Vagina (tissue), 2 donors: ENCODE measurements at places on chromosomes 11 and 22. TPM values are rescaled to one million over a fixed set of nuclear protein-coding genes. Genes with fewer than 3 reads are reported as not detected.

Gene SAA2
- 19.4 TPM for total RNA-seq

Gene NELL1
- 0.49 TPM for total RNA-seq

Gene ZC3H7B
- 28.2 TPM for total RNA-seq

Gene CASP12
- total RNA-seq, result 7.4 TPM

- DNase-seq, result no peak
Measured at GRCh38 chr11:88359541-88359940, 22.0 kb upstream of the CTSC start.

GRCh38 chr11:2825889-2826678 is 59.5 kb downstream of the CDKN1C start:
- DNase-seq, result peak; percentile 98

DNA sequence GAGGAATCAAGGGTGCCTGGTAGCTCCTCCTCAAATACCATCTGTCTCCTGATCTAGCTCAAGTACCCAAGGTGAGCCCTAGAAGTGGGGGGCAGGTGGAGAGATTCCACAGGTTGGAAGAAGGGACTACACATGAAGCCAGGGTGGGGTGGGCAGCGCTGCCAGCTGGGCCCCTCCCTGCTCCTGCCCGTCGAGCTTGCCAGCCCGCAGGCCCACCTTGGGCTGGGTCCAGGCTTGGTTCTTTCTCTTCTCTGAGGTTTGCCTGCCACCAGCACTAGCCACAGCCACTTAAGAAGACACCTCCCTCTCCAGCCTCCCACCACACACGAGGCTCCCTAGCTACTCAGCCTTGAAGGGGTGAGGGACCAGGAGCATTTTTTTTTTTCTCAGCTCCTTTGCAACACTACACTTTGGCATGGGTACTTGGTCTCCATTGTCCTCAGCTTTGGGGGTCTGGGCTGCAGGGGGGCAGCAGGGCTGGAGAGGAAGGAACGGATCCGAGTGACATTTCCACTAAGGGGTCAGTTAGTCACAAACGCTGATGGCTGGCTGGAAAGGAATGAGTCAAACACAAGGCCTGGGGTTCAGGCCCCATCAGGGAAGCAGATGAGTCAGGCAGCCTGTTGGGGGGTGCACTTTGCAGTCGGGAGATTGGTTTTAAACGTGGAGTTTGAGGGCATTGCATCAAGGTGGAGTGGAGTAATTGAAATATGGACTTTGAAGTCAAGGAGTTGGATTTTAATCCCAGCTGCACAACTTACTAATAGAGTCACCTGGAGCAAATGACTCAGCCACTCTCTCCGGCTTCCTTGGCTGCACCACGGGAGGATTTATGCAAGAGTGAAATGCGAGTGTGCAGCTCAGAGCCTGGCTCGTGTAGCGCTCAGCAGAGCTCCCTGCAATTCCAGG is 7.4 kb upstream of the NPTXR start:
- DNase-seq, result no peak

GRCh38 chr11:19878520-19878919 is 165.9 kb downstream of the NAV2 start:
- DNase-seq, result no peak

GRCh38 chr22:47433627-47434026 is 671.2 kb downstream of the TBC1D22A start:
- peak; percentile 77 for DNase-seq

DNA sequence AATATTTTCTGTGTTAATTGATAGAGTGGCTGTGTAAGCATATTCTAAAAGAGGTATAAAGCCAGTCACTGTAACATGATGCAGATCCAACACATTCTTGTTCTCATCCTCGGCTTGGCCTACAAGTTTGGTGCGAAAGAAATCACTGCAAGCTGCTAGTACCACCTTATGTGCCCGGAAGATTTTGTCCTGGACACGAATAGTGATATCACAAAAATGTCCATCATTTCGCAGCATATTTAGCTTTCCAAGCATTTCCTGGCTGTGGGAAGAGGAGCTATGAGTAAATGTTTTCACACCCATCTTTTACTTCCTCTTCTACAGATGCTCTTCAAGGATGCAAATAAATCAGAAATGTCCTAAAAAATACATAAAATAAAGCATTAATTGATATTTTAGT is 53.1 kb downstream of the ZBTB44 start:
- no peak for DNase-seq

- DNase-seq, result no peak
Measured at GRCh38 chr11:121722431-121723245, 269.9 kb upstream of the SORL1-AS1 start.
